ENCODE measurements at places on chromosomes 13 and 19. TPM values are rescaled to one million over a fixed set of nuclear protein-coding genes. Genes with fewer than 3 reads are reported as not detected.

DNA sequence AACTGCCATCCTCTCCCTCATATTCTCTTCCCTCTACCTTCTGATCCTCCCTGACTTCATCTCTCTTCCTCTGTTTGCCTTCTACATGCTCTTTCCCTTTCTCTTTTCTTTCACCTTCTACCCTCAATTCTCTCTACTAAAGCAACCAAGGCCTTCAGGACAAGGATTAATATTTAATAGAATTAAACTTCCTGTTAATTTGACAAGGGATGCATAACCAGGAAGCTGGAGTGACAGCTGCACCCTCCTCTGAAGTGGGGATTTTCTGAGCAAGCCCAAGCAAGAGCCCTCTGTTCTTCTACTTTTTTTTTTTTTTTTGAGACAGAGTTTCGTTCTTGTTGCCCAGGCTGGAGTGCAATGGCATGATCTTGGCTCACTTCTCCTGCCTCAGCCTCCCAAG is 63.4 kb upstream of the MED4 start:
- H3K27ac ChIP-seq: no peak overlapping the region
- H3K36me3 ChIP-seq: no peaks in the 10 kb centered on the region
- H3K4me3 ChIP-seq: no peak overlapping the region
- no peak for DNase-seq

FAM83E gene
- 2.6 TPM for total RNA-seq

GRCh38 chr19:18586306-18586705 is 2.3 kb upstream of the REX1BD start:
- no peaks in the 10 kb centered on the region for H3K36me3 ChIP-seq
- H3K27ac ChIP-seq: no peak overlapping the region
- H3K4me3 ChIP-seq: no peak overlapping the region
- H3K4me1 ChIP-seq: no peaks in the 10 kb centered on the region
- DNase-seq: no peak

- no peaks in the 10 kb centered on the region for H3K27me3 ChIP-seq
- H3K36me3 ChIP-seq: no peaks in the 10 kb centered on the region
- H3K4me3 ChIP-seq: no peak overlapping the region
- H3K4me1 ChIP-seq: no peaks in the 10 kb centered on the region
- no peak for DNase-seq
- H3K27ac ChIP-seq: no peak overlapping the region
Observed at GRCh38 chr13:113649212-113649611, 8.8 kb downstream of the ATP4B start.

- no peak for DNase-seq
- peaks cover 22% of the 10 kb centered on the region for H3K4me1 ChIP-seq
Observed at GRCh38 chr13:27621116-27621365, 651 bp upstream of the POLR1D start.

ZNF677 gene
- 85.7 TPM for total RNA-seq

DNA sequence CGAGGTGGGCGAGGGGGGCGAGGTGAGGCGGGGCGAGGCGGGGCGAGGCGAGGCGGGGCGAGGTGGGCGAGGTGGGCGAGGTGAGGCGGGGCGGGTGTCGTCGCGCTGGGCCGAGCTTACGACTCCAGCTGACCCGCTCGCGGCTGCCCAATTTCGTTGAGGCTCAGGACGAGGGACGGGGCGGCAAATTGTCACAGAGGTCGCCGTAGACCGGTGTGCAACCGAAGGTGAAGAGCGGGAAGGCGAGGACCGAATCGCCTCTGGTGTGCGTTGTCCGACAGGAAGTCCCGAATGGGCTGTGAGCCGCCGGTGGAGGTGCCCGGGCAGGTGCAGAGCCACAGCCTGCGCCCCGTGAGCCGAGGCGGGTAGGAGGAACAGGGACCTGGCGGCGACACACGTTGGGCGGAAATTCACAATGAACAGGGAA is at the start of gene LACC1:
LACC1 (plus strand) TSS at position 150 of the 427 bp plus-strand sequence. CDS start 1,082 bp downstream, outside the sequence.
- peak; percentile 76 for DNase-seq
- no peaks in the 10 kb centered on the region for H3K36me3 ChIP-seq
- H3K27me3 ChIP-seq: peaks cover 25% of the 10 kb centered on the region

- H3K36me3 ChIP-seq: no peaks in the 10 kb centered on the region
- H3K27me3 ChIP-seq: no peaks in the 10 kb centered on the region
- no peak for DNase-seq
- no peak overlapping the region for H3K27ac ChIP-seq
Observed at GRCh38 chr13:42260903-42261654, 10.9 kb upstream of the AKAP11 start.

- peak overlapping the region; percentile 42 for H3K27ac ChIP-seq
- no peaks in the 10 kb centered on the region for H3K36me3 ChIP-seq
- DNase-seq: no peak
- peaks cover 12% of the 10 kb centered on the region for H3K4me1 ChIP-seq
Observed at GRCh38 chr13:97308735-97309429, 86.7 kb downstream of the MBNL2 start.

GRCh38 chr13:80841414-80841813 is 500.5 kb upstream of the SPRY2 start:
- no peaks in the 10 kb centered on the region for H3K36me3 ChIP-seq
- no peaks in the 10 kb centered on the region for H3K27me3 ChIP-seq
- no peak for DNase-seq
- no peak overlapping the region for H3K4me3 ChIP-seq
- H3K27ac ChIP-seq: no peak overlapping the region

GRCh38 chr13:61350341-61350740 is 65.3 kb downstream of the PCDH20 start:
- no peak for DNase-seq
- H3K36me3 ChIP-seq: no peaks in the 10 kb centered on the region
- H3K27ac ChIP-seq: no peak overlapping the region
- no peaks in the 10 kb centered on the region for H3K4me1 ChIP-seq

GRCh38 chr19:2168619-2169424 is 5.1 kb downstream of the DOT1L start:
- H3K4me3 ChIP-seq: no peak overlapping the region
- no peaks in the 10 kb centered on the region for H3K36me3 ChIP-seq
- H3K27ac ChIP-seq: peak overlapping the region; percentile 54

- H3K4me3 ChIP-seq: no peak overlapping the region
- H3K4me1 ChIP-seq: peaks cover 3% of the 10 kb centered on the region
- DNase-seq: no peak
- no peaks in the 10 kb centered on the region for H3K27me3 ChIP-seq
- no peak overlapping the region for H3K27ac ChIP-seq
Observed at GRCh38 chr13:37479916-37480315, 118.7 kb downstream of the POSTN start.

C19orf38 gene
- total RNA-seq: 0.62 TPM

PALM3 gene
- total RNA-seq: not detected

- H3K4me3 ChIP-seq: no peak overlapping the region
- H3K27me3 ChIP-seq: no peaks in the 10 kb centered on the region
- H3K27ac ChIP-seq: no peak overlapping the region
Observed at GRCh38 chr19:48481846-48482639, 12.9 kb downstream of the CYTH2 start.

GRCh38 chr19:24054044-24054935 is 32.7 kb upstream of the ZNF254 start:
- H3K27me3 ChIP-seq: no peaks in the 10 kb centered on the region
- no peak overlapping the region for H3K27ac ChIP-seq
- no peak for DNase-seq
- no peak overlapping the region for H3K4me3 ChIP-seq

ETV2 gene
- total RNA-seq: not detected

DNA sequence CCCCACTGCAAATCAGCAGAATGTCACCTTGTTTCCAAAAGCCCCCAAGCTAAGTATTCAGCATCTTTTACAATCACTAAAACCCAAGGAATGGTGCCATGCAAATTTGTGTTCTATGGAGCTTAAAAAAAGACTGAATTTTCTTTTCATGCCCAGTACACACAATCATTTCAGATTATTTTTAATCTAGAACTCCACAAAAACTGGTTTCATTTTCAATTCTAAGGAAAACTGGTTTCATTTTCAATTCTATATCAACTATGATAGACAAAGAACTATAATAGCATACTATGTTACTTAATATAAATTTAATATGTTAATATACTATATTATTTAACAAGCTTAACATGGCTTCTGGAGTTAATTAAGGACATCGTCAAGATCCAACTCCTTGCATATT is 88.4 kb upstream of the DOCK9 start:
- no peaks in the 10 kb centered on the region for H3K36me3 ChIP-seq
- no peaks in the 10 kb centered on the region for H3K4me1 ChIP-seq
- no peak overlapping the region for H3K4me3 ChIP-seq
- no peaks in the 10 kb centered on the region for H3K27me3 ChIP-seq
- H3K27ac ChIP-seq: no peak overlapping the region

DNA sequence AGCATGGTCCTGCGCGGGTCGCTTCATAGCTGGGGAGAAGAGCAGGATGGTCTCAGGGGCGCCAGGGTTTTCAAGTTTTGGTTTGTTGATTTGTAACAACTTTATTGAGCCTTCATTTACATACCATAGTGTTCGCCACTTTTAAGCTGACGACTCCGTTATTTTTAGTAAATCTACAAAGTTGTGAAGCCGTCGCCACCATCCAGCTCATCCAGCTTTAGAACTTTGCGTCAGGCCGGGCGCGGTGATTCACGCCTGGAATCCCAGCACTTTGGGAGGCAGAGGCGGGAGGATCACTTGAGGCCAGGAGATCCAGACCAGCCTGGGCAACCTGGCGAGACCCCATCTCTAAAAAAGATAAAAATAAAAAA is 404 bp downstream of the C19orf44 start:
- no peaks in the 10 kb centered on the region for H3K27me3 ChIP-seq
- no peak for DNase-seq
- H3K4me1 ChIP-seq: peaks cover 5% of the 10 kb centered on the region
- H3K4me3 ChIP-seq: peak overlapping the region; percentile 74
- no peak overlapping the region for H3K27ac ChIP-seq
- no peaks in the 10 kb centered on the region for H3K36me3 ChIP-seq

GRCh38 chr13:85503797-85504196 is 295.4 kb downstream of the SLITRK6 start:
- no peak overlapping the region for H3K4me3 ChIP-seq
- no peak for DNase-seq

DZIP1 gene
- total RNA-seq: 47.1 TPM

FLT1 gene
- 0.47 TPM for total RNA-seq

DNA sequence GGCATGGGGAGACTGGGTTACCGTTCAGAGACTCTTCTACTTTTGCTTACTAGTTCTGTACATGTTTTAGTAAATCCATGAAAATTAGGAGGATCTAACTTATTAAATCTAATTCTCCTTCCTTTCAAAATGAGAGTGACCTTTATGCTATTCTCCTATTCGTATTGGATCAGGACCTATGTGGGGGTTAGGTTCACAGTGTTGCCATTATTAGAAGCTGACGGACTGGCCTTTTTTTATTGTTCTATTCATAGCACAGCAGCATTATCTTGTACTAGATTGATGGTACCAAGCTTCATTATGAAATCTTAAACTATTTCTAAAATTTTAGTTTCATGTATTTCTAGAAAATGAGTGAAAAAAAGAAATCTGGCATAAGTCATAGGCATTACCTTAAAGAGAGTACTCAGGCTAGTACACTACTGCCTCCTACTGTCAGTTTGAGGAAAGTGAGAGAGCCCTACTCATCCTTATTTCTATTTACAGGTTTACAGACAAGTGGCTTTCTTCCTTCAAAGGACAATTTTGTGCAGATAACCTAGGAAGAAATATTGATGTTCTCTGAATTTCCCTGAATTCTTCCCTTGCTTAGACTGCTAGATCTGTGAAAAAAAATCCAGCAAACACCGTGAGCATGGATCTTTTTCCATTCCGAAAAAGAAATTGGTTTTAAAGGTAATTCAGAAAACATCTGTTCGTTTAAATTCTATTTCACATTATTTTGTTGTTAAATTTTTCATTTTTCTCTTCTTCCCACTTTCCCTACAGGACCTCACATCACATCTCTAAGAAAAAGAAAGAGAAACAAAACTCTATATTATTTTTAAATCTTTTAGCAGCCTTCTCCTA is 485.5 kb downstream of the DIAPH3 start:
- DNase-seq: peak; percentile 65
- H3K4me3 ChIP-seq: no peak overlapping the region
- H3K36me3 ChIP-seq: no peaks in the 10 kb centered on the region

- no peaks in the 10 kb centered on the region for H3K27me3 ChIP-seq
- H3K27ac ChIP-seq: no peak overlapping the region
- DNase-seq: no peak
Observed at GRCh38 chr13:85823832-85824231, 24.6 kb upstream of the SLITRK6 start.

- H3K27ac ChIP-seq: no peak overlapping the region
- H3K4me1 ChIP-seq: peaks cover 30% of the 10 kb centered on the region
- no peak for DNase-seq
- no peaks in the 10 kb centered on the region for H3K36me3 ChIP-seq
- H3K27me3 ChIP-seq: no peaks in the 10 kb centered on the region
Observed at GRCh38 chr13:77836423-77836822, 82.2 kb downstream of the EDNRB start.

GRCh38 chr19:29093553-29093908 is 119.4 kb downstream of the UQCRFS1 start:
- no peak overlapping the region for H3K27ac ChIP-seq
- no peaks in the 10 kb centered on the region for H3K36me3 ChIP-seq
- H3K4me3 ChIP-seq: no peak overlapping the region

DNA sequence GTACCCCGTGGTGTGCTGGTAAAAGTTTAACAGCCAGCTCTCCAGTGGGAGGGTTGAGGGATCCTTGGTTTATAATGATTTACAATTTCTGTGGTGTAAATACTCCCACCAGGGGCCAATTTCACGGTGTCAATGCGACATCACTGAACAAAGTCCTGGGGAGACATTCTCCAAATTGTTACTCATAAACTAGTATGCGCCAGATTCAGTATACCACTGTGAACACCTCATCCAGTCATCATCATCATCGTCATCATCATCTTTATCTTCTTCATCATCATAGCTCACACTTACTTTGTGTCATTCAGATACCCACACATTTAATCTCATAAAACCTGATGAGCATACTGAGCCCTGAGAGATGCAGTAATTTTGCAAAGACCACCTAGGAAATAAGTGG is 17.2 kb upstream of the TNFSF14 start:
- DNase-seq: no peak
- H3K27ac ChIP-seq: no peak overlapping the region
- H3K4me3 ChIP-seq: no peak overlapping the region
- no peaks in the 10 kb centered on the region for H3K4me1 ChIP-seq
- no peaks in the 10 kb centered on the region for H3K36me3 ChIP-seq

DNA sequence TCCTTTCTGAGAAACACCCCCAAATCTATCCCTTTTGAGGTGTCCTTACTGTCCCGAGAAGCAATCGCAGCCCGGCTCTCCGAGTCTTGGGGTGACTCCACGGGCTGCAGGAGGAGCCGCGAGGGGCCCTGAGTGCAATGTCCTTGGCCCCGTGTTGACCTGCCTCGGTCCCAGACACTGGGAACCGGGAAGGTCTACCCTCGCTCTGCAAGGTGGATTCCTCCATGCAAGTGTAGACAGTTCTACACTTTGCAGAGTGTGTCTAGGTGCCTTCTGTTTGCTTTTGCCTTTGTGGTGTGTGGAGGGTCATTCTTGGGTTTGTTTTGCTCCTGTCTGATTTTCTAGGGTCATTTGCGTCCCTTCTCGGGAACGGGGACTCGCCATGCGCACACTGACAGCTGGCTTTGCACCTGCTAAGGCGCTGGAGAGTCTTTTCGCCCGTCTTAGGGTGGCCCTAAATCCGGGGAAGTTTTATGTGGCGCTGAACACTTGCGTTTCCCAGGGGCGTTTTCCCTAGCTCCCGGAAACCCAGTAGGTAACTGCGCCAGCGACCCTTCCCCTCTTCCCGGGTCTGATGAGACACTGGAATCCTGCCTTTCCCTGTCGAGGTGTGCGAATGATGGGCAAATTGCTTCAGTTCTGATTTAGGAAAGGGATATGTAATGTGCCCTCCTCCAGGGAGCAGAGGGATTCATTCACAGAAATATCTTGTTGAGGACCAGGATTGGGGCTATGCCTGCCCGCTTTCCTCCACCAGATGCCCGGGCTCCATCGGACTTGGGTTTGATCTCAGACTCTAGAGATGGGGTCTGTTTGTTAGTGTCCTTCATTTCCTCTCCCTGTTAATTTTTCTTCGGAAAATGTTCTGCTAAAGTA is 755 bp downstream of the SERTM1 start:
- peak overlapping the region; percentile 64 for H3K4me3 ChIP-seq
- H3K4me1 ChIP-seq: peaks cover 10% of the 10 kb centered on the region
- peaks cover 73% of the 10 kb centered on the region for H3K27me3 ChIP-seq
- peak; percentile 50 for DNase-seq
- no peaks in the 10 kb centered on the region for H3K36me3 ChIP-seq
